Memory B cell (primary cell): ENCODE measurements at places on chromosomes 12 and 14.

GRCh38 chr12:114767906-114768722 lies 84.1 kb upstream of the TBX3 start:
- DNase-seq, result no peak

GRCh38 chr12:28802706-28803438 lies 346.2 kb upstream of the FAR2 start:
- DNase-seq, result no peak

DNA sequence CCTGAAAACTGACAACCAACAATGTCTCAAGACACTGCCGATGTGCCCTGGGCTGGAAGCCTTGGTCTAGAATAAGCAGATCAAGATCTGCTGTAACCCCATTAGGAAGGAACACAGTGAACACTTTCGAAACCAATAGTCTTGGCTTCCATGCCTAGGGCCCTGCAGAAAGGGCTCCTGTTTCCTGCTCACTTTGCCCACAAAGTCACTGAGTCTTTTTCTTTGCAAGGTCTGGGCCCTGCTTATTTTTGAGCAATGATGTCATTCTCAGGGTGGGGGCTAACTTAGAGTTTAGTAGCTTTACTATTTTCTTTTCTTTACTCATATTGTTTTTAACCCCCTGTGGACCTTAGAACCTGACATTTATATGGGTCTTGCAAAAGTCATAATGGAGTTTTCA lies 704.2 kb upstream of the TMEM132C start:
- DNase-seq, result no peak

DNA sequence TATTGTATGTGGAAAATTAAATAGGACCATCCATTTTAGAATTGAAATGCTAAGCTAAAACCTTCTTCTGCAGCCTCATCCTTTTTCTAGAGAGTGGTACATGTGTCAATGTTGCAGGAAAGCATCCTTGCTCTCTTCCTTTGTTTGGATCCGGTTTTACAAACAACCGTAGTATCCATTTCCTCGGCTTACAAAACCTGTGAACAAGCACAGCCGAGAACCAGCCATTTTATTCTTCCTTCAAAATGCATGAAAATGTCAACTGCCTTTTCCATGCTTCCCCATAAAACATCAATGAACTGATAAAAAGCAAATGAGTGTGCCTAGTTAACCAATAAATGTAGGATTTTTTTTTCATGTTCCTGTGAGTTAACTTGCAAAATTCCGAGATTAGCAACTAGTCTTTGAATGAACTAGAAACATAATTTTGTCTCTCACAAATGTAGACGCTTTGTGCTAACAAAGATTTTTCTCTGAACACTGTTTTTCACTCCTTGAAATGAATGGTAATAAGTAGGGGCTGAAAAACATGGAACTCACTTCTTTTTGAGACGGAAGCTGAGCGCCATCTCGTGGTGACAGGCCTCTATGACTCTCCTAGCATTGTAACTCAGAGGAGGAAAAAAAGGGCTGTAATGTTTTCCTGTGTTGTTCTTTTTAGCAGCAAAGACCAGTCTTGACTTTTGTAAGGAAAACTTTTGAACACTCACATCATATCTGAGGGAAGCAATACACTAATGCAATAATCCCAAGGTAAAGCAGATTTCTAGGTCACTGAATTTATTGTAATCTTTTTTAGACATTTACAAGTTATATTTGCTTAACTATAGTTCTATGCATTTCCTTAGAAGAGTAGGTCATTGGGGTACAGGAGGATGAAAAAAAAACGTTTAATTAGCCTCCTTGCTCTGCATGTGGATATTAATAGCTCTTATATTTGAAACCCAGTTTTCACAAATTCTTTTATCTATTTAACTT lies 157.4 kb upstream of the FOXG1 start:
- no peak for DNase-seq

DNA sequence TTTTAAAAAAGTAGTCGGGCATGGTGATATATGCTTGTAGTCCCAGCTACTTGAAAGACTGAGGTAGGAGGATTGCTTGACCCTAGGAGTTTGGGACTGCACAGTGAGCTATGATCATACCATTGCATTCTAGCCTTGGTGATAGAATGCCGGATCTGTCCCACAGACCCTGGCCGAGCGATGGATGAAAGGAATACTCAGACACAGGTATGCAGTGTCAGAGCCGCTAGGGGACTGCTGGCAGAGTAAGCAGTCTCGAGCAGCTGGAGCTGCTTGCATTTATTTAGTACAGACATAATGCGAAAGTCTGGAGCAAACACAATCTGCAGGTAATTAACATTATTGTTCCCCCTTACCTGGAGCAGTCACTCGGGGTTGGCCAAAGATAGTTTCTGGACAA lies 18.6 kb downstream of the AICDA start:
- DNase-seq, result no peak

DNA sequence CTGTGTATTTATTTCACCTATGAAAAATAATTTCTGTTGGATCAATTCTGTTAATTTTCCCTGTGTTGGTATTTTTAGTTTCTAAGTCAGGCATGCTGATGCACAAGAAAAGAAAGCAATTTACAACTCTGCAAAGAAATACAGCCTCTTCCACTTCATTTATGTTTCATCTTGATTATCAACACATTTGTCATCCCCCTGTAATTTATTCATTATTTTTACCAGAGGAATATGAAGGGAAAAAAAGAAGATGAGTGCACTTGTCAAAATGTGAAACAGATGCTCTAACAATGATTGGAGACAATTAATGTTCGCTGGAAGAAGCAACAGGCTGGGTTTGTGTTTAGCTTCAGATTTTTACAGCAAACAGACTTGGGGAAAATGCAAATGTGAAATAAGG lies 958.5 kb upstream of the SEL1L start:
- DNase-seq, result no peak

DNA sequence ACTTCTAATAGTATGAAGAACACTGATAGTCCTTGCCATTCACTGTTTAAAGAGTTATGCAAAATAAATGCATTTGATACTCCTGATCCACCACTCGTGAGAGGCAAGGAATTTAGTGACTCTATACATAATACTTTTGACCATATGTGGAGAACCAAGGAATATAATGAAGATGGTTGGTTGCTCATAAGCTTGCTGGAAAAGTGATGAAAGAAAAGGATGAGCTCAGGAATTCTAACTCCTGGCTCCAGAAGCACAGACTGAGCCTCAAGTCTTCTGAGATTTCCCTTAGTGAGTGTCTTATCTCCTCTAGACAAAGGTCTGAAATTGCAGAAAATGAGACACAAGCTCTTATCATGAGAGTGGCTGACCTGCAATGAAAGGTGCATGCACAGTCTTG lies 57.1 kb upstream of the KRAS start:
- DNase-seq, result no peak

DNA sequence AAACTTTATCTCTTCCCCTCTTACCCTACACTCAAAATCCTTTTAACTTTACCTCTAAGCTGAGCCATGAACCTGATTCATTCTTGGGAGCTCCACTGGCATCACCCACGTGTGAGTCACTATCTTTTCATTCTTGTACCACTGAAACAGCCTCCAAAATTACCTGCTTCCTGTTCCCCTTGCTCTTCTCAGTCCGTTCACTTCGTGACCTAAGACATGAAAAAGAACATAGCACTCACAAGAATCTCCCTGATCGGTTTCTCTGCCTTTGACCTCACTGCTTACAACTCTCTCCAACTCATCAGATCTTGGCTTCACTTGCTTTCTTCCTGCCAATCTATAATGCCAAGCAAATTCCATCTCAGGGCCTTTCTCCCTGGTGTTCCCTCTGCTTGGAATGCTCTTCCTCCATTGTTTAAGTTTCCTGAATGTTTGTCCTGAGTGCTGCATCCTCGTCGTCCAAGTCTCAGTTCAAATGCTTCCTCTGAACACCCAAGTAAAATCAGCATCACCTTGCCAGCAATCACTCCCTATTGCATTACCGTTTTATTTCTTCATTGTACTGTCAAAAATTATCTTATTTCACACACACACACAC lies 9.2 kb downstream of the GLIPR1 start:
- DNase-seq, result no peak

DNA sequence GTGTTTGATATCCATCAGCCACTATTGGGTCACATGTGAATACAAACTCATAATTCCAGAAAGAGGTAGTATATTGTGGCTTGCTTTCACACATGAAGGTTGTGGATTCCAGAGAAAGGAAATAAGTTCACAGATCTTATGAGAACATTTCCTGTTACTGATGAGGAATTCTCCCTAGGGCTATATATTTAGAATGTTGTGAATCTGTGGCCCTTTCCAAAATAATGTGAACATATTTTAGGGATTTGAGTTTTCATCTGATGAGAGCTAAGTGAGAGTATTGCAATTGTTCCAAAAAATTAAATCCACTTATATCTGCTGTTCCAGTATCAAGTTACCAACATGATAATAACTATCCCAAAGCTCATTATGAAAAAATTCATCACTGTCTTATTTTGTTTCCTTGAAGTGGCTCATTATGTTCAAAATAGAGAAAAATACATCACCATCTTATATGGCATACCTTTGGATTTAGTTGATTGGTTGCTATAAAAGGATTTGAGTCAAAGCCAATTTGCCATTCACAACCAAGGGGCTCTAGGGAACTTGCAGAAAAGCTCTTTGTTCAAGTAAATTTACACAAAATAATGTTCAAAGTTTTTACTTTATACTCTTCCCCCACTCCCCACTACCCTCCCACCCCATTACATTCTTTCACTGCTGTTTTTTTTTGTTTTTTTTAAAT lies 76.3 kb downstream of the MYRFL start:
- DNase-seq, result no peak

DNA sequence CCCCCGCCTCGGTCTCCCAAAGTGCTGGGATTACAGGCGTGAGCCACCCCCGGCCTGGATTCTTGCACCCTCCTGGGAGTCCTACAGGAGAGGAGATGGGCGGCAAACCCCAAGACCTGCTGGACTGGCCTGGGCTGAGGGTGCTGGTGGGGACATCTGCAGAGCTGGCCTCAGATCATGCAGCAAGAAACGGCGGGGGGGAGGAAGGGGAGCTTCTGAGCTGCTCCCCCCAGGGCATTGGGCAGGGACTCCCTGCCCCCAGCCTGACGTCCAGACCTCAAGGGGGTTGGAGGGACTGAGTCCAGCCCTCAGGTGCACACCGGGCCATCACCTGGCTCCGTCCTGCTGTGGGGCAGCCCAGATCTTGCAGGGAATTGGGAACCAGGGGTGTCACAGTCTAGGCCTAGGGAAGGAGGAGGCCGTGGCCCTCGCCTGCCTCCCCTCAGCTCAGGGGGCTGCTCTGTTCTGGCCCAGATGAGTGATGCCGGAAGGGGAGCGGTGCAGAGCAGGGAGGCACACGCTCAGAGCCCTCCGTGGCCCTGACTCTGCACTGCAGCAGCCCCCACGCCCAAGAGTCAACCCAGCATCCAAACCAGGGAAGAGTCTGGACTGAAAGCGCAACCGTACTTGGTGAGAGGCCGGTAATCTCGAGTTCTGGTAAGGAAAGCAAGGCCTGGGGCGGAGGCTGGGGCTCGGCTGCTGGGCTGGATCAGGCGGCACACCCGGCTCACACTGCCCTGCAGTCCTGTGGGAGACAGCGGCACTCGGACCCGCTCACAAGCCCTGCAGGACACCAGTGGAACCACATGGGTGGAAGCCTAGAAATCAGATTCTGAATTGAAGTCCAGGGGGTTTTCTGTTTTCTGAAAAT lies 8.9 kb upstream of the AMN start:
- DNase-seq, result no peak

DNA sequence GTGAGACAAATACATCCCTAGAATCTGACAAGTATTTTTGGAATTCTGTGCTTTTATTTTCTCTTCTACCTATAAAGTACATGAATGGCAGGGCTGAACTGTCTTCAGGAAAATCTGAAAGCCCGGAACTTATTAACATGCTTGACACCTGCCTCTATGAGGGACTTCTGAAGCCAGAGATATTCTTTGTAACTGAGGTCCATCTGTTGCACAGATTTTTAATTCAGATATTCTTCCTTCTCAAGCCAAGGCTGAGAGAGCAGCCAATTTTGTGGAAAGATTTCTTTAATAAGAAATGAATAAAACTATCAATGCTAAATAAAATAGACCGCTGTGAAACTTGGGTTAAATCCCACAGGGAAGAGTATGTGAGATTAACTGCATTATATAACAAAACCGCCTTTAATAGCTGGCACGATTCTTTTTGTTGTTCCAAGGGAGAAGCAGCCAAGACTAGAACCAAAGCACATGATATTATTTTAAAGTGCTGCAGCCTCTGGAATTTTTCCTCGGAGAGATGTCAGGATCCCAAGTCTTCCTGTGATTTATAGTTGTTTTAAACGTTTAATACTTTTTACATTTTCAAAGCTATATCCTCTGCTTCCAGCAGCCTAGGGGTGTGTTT lies 148.9 kb downstream of the CRADD start:
- DNase-seq, result no peak

GRCh38 chr12:56709759-56710376 lies 15.2 kb downstream of the NACA start:
- DNase-seq, result no peak

DNA sequence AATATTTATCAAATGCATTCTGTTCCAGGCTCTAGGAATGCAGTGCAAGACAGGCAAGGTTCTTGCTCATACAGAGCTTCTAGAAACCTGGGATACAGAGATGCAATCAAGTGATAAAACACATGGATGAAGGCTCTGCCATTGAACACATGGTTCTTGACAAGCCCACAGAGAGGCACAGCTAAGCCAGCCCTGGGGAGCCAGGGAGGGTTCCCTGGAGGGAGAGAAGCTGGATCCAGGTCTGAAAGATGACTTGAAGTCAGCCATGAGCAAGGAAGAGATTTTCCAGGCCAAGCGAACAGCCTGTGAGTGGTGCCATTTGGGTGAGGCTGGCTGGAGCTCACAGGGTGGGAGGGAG lies 66.2 kb downstream of the IRF2BPL start:
- no peak for DNase-seq

DNA sequence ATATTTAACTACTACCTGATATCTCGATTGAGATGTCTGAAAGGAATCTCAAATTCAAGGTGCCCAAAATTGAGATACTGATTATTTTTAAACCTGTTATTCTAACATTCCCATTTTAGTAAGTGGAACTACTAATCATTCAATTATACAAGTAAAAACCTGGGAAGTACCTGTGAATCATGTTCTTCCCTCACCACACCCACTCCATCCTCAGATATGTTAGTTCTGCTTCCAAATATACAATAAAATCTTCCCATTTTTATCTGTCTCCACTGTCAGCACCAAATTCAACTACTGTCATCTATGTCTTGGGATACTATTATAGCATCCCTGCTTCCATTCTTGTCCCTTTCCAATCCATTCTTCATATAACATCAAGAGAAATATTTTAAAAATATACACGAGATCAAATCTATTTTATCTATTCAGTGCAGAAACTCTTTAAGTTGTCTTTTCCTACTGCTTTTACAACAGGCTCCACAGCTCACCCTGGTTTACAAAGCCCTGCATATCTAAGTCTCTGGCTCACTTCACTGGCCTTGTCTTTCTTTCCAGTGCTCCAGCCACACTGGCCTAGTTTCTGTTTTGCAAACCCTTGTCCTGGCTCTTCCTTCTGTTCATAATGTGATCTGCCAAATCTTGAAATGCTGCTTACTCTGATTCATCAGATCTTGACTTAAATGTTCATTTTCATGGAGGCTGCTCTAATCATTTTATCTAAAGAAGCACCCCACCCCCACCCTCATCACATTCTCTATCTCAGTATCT lies 122.3 kb downstream of the PTPRR start:
- DNase-seq, result no peak

GRCh38 chr12:107302649-107303341 lies 209.4 kb upstream of the CRY1 start:
- no peak for DNase-seq
